Kidney (tissue), 22 donors: ENCODE measurements at places on chromosomes 1 and 21. TPM values are rescaled to one million over a fixed set of nuclear protein-coding genes. Genes with fewer than 3 reads are reported as not detected.

RGS8 gene
- total RNA-seq = not detected

OSCP1 gene
- 22.0 TPM for total RNA-seq

XPR1 gene
- 33.5 TPM for total RNA-seq

GLIS1 gene
- total RNA-seq = 3.3 TPM

GABRD gene
- total RNA-seq = 0.63 TPM

LHX8 gene
- total RNA-seq = not detected

THEM5 gene
- total RNA-seq = not detected

CHD5 gene
- total RNA-seq = 0.85 TPM

REN gene
- 32.4 TPM for total RNA-seq

YIPF1 gene
- total RNA-seq = 33.3 TPM

RPL5 gene
- total RNA-seq = 786 TPM

CFHR2 gene
- not detected for total RNA-seq

TMCO2 gene
- not detected for total RNA-seq

OR2T2 gene
- 0.28 TPM for total RNA-seq

NTRK1 gene
- total RNA-seq = 1.0 TPM

TCHH gene
- 0.13 TPM for total RNA-seq

KCNE1 gene
- 2.5 TPM for total RNA-seq

ZYG11A gene
- 0.28 TPM for total RNA-seq

HTR6 gene
- total RNA-seq = not detected

CFHR4 gene
- total RNA-seq = 0.35 TPM

TRIM45 gene
- total RNA-seq = 4.8 TPM

CCDC17 gene
- total RNA-seq = 3.0 TPM

CR1 gene
- total RNA-seq = 12.2 TPM

BARHL2 gene
- total RNA-seq = not detected

LAX1 gene
- total RNA-seq = 6.9 TPM

RLF gene
- 15.8 TPM for total RNA-seq

KRTAP6-1 gene
- total RNA-seq = not detected
